CD4-positive, CD25-positive, alpha-beta regulatory T cell (primary cell): ENCODE measurements at places on chromosomes 1 and 21. TPM values are rescaled to one million over a fixed set of nuclear protein-coding genes. Genes with fewer than 3 reads are reported as not detected.
A peak's percentile ranks its signal among the peaks of the same experiment; 100 is the strongest.

DNA sequence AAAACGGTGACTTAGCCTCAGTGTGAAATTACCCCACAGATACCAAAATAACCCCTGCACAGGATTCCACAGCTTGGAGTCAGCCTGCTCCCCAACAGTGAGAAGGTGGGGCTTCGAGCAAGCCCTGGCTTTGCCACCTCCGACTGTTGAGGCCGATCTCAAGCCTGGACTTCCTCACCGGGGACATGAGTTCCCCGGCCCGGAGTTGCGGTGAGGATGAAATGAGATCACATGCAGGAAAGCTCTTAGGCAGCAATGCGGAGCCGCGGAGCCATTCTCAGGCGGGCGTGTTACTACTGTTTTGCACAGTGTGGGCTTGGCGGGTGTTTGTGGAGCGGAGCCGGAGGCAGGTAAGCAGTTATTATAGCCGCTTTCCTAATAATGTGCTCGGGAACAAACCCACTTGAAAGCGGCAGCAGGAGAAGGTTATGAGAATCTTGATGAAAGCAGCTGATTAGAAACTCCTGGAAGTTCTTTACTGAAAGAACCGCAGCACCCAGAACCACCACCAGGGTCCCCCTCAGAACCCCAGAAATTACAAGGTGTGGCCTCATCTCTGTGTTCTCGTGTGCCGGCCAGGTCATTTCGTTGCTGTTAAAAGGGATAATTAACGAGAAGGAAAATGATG is 3.9 kb upstream of the CLSTN1 start:
- no peaks in the 10 kb centered on the region for H3K36me3 ChIP-seq
- no peaks in the 10 kb centered on the region for H3K27me3 ChIP-seq
- peaks cover 23% of the 10 kb centered on the region for H3K4me1 ChIP-seq

DNA sequence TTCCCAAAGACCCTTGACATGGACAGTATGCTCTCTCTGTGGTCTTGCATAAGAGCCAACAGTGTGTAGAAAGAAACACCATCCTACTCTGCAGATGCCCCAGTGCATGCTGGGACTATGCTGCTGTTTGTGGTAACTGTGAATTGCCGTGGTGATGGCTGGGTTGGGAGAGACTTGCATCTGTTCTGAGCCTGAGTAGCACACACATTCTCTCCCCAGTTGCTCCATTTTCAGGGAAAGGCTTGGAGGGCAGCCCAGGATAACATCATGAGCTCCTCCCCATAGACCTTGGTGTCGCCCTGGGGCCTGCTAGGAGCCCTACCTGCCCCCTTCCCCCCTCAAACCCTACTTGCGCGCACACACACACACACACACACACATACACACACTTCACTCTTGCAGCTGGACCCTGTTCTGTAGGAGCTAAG is 120.9 kb upstream of the IPO9 start:
- no peaks in the 10 kb centered on the region for H3K27me3 ChIP-seq
- no peak for DNase-seq
- H3K27ac ChIP-seq, result no peak overlapping the region
- H3K4me3 ChIP-seq, result no peak overlapping the region
- H3K4me1 ChIP-seq, result peaks cover 4% of the 10 kb centered on the region

DNA sequence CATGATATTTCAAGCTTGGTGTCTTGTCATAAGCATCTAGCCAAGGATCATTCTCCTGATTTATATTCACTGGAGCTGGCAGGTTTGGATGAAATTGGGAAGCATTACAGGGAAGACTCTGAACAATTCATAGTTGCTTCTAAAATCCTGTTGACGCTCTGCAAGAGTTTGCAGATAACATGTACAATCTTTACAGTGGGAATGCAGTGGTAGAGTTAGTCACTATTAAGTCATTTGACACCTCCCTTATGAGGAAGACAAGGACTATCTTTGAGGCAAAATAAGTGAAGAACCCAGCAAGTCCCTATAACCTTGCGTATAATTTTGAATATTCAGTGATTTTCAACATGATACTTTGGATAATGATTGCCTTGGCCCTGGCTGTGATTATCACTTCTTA is 45.3 kb upstream of the CRB1 start:
- H3K27me3 ChIP-seq, result no peaks in the 10 kb centered on the region
- H3K4me1 ChIP-seq, result no peaks in the 10 kb centered on the region
- H3K27ac ChIP-seq, result no peak overlapping the region
- no peaks in the 10 kb centered on the region for H3K36me3 ChIP-seq
- H3K4me3 ChIP-seq, result no peak overlapping the region

DNA sequence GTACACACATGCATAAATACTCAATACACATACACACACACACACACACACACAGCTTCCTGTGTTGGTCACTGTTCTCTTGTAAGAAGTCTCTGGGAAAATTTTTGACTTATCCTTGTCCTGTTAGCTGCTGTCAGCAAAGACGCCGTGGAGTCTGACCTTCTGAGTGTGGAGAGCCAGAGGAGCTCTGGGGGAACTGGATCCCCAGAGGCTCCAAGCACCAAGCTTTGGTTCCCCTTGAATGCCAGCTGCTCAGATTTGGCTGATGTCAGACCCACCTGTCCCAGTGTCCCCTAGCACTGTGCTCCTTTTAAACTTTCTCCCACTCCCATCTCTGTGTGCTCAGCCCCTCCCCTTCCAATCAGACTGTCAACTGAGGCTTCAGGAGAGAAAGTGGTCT is 319.1 kb downstream of the CAMTA1 start:
- H3K36me3 ChIP-seq, result no peaks in the 10 kb centered on the region
- H3K27me3 ChIP-seq, result no peaks in the 10 kb centered on the region
- no peak overlapping the region for H3K27ac ChIP-seq
- H3K4me3 ChIP-seq, result no peak overlapping the region
- H3K4me1 ChIP-seq, result no peaks in the 10 kb centered on the region

DNA sequence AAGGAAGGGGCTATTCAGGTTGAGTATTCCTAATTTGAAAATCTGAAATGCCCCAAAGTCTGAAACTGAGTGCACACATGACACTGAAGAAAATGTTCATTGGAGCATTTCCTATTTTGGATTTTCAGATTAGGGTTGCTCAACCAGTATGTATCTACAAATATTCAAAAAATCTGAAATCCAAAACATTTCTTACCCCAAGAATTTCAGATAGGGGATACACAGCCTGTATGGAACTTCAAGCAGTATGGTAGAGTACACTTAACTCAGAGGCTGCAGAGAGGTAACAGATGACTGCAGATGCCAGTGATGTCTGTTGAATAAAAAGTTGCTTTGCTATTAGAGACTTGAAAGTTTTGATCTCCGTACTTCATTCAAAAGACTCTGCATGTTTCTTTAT is 19.0 kb downstream of the YTHDF2 start:
- H3K4me1 ChIP-seq, result peaks cover 57% of the 10 kb centered on the region
- peak overlapping the region; percentile 49 for H3K4me3 ChIP-seq
- peaks cover 16% of the 10 kb centered on the region for H3K36me3 ChIP-seq
- no peaks in the 10 kb centered on the region for H3K27me3 ChIP-seq

DNA sequence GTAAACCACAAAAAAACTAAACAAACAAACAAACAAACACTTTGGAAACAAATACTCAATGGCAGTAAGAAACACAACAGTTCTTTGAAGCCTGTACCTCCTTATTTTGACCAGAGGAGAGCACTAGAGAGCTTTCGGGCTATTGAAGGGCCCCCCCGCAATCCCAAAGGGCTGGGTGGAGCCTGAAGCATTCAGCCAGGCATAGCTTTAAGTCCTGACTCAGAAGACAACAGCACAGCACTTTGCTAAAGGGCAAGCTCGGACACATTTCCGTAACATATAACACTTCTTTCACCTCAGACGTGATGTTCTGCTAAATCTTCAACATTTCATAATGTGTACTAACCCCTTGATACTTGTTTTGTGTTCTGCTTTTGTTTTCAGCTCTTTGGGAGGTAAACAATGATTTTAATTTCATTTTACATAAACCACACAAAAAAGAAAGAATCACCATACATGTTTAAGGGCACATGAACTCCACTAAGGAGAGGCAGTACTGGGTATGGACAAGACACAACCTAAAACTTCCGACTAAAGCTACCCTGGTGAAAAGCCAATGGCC is 9.7 kb upstream of the SHCBP1L start:
- H3K27me3 ChIP-seq, result peaks cover 3% of the 10 kb centered on the region
- no peak overlapping the region for H3K27ac ChIP-seq
- H3K4me1 ChIP-seq, result no peaks in the 10 kb centered on the region
- no peak overlapping the region for H3K4me3 ChIP-seq
- no peaks in the 10 kb centered on the region for H3K36me3 ChIP-seq

DNA sequence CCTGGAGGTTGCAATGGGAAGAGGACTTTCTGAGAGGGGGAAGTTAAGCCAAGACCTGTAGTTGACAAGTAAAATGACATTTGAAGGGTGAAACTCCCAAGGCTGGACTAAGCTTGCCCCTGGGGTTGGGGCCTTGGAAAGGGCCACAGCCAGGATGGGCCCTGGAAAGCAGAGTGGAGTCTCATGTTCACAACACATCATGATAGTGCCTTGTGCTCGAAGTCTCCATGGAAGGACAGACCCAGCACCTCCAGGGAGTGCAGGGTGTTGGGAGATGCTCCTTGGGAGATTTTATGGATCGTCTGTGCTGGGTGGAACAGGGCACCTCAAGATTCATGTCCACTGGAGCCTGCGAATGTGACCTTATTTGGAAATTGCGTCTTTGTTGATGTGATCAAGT is 55.6 kb upstream of the ACTRT2 start:
- no peaks in the 10 kb centered on the region for H3K36me3 ChIP-seq
- no peak for DNase-seq
- no peaks in the 10 kb centered on the region for H3K4me1 ChIP-seq

- H3K4me1 ChIP-seq, result peaks cover 15% of the 10 kb centered on the region
- DNase-seq, result no peak
These were observed 8.8 kb upstream of the PIGC start for GRCh38 chr1:172452536-172453152.

GRCh38 chr1:59605184-59605583 is 209.6 kb upstream of the HOOK1 start:
- no peak overlapping the region for H3K4me3 ChIP-seq
- H3K27ac ChIP-seq, result no peak overlapping the region
- H3K36me3 ChIP-seq, result no peaks in the 10 kb centered on the region
- H3K4me1 ChIP-seq, result no peaks in the 10 kb centered on the region

- H3K4me1 ChIP-seq, result peaks cover 3% of the 10 kb centered on the region
- peaks cover 8% of the 10 kb centered on the region for H3K36me3 ChIP-seq
- no peak overlapping the region for H3K27ac ChIP-seq
These were observed 20.4 kb downstream of the THAP3 start for GRCh38 chr1:6645018-6645417.

DNA sequence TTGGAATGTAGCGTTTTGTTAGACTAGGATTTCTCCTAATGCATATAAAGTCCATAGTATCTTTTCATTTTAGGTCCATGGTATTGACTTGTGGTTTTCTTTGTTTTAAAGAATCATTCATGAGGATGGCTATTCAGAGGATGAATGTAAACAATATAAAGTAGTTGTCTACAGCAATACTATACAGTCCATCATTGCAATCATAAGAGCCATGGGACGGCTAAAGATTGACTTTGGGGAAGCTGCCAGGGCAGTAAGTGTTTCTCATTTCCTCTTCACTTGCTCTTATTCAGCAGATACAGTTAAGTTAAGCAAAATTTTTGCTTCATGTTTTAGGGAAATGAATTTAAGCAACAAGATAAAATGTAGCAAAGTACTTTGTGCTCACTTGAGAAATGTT is 25.4 kb downstream of the GNAI3 start:
- no peak overlapping the region for H3K4me3 ChIP-seq
- no peak overlapping the region for H3K27ac ChIP-seq
- no peak for DNase-seq
- peaks cover 8% of the 10 kb centered on the region for H3K4me1 ChIP-seq
- no peaks in the 10 kb centered on the region for H3K27me3 ChIP-seq

DNA sequence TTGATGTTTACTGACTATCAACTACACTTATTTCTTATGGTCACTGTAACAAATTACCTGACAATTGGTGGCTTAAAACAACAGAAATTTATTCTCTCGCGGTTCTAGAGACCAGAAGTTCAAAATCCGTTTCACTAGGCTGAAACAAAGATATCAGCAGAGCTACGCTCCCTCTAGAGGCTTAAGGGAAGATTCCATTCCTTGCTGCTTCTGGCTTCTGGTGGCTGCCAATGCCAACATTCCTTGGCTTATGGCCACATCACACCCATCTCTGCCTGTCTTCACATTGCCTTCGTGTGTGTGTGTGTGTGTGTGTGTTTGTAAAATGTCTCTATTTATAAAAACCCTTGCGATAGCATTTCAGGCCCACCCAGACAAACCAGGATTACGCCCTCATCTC is 66.4 kb downstream of the LMX1A start:
- no peaks in the 10 kb centered on the region for H3K36me3 ChIP-seq
- peaks cover under 1% of the 10 kb centered on the region for H3K27me3 ChIP-seq
- DNase-seq, result no peak
- H3K4me3 ChIP-seq, result no peak overlapping the region

ADAMTS1 gene
- total RNA-seq, result 0.32 TPM

GRCh38 chr1:86778569-86779239 is 74.3 kb downstream of the SH3GLB1 start:
- H3K4me3 ChIP-seq, result no peak overlapping the region
- no peaks in the 10 kb centered on the region for H3K27me3 ChIP-seq
- no peaks in the 10 kb centered on the region for H3K4me1 ChIP-seq
- no peak overlapping the region for H3K27ac ChIP-seq

- peaks cover 2% of the 10 kb centered on the region for H3K27me3 ChIP-seq
- no peak for DNase-seq
- no peaks in the 10 kb centered on the region for H3K4me1 ChIP-seq
- H3K4me3 ChIP-seq, result no peak overlapping the region
- H3K36me3 ChIP-seq, result no peaks in the 10 kb centered on the region
- H3K27ac ChIP-seq, result no peak overlapping the region
These were observed 38.7 kb downstream of the AZIN2 start for GRCh38 chr1:33119532-33120217.

CYYR1 gene
- not detected for total RNA-seq

CELA3B gene
- not detected for total RNA-seq

- DNase-seq, result no peak
- H3K36me3 ChIP-seq, result no peaks in the 10 kb centered on the region
- no peaks in the 10 kb centered on the region for H3K27me3 ChIP-seq
- peaks cover 9% of the 10 kb centered on the region for H3K4me1 ChIP-seq
These were observed 22.3 kb downstream of the DHRS3 start for GRCh38 chr1:12595757-12596006.

LCE1C gene
- total RNA-seq, result not detected

GRCh38 chr1:166907763-166908162 is 31.7 kb upstream of the TADA1 start:
- no peak overlapping the region for H3K27ac ChIP-seq
- no peaks in the 10 kb centered on the region for H3K4me1 ChIP-seq
- peaks cover 3% of the 10 kb centered on the region for H3K27me3 ChIP-seq
- no peak for DNase-seq
- no peak overlapping the region for H3K4me3 ChIP-seq

- peaks cover 23% of the 10 kb centered on the region for H3K27me3 ChIP-seq
- no peak overlapping the region for H3K27ac ChIP-seq
- H3K4me3 ChIP-seq, result no peak overlapping the region
- DNase-seq, result no peak
These were observed 3.0 kb upstream of the EPHX4 start for GRCh38 chr1:92026806-92027205.
